ENCODE measurements at places on chromosomes 1 and 21. TPM values are rescaled to one million over a fixed set of nuclear protein-coding genes. Genes with fewer than 3 reads are reported as not detected.

Gene NDUFS5
- 240 TPM for total RNA-seq

Gene OR6N1
- total RNA-seq: not detected

DNA sequence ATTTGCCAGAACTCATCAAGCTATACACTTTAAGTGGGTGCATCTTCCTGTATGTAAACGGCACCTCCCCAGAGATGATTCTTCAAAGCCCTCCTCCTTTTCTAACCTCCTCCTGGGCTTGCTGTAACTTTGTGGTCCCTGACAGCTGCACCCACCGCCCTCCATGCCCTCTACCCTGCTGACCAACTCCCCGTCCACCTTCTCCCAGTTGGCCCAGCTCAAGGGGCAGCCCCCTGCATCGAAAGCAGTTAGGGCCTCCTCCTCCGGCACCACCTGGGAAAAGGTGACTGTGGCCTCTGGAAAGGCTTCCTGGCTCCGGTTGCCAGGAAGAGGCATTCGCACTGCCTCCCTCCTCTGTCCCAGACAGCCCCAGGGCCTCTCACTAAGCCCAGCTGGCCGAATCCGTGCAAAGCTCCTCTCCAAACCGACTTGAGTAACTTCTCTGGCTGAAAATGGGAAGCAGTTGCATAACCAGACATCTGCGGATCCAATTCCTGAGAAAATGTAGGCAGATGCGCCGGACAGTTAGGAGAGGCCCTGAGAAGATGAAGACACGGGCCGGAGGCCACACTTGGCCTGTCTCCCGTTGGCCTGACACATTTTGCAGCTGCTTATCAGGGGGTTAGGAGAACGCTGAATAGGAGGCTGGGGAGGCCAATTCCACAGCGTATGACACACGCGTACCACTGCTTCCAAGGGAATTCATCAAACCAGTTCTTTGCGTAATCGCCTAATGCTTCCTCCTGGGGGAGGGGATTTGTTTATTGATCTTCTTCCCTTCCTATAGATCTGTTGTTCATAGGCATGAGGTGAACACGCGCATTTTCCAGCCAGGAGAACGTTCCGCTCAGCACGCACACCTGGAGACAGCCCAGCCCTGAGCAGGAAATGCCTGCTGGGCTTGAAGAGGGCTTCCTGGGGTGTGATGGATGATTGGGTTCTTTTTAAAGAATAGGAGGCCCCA lies 48.7 kb upstream of the COL6A2 start:
- peak; percentile 98 for DNase-seq

DNA sequence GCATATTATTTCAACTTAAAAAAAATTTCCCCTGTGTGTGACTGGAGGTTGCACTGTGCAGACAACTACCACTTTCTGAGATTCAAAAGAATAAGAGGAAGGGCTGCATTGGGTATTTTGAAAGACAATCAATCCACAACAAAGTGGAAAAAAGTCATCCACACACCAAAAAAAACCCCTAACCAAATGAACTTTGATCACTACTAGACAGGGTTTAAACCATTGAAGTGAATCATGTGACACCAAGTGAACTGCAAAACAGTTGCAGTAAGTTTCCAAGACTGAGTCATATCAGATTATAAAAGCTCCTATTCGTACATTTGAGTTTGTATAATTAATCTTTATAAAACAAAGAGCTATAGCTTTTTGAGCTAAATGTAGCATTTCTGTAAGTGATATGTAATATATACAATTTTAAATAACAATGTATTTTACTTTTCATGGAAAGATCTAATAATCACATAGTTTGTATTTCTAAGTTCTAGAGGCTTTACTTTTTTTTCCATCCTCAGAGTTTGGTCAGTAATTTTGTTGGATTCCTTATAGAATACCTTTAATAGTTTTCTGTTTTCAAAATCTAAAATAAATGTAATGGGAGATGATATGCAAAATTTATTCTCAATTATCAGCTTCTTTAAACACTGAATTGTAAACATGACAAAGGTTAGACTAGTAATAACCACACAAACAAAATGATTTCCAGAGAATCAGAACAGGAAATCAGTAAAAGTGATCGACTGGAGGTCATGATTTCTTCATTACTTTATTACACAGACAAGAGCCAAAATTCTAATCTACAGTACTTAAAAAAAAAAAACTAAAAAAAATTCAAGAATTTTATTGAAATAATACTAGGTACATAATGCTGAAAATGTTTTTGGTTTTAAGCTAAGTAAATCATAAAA lies 50.5 kb upstream of the GFI1 start:
- peak; percentile 35 for DNase-seq

- DNase-seq: no peak
Observed at GRCh38 chr1:14855801-14856200, 257.3 kb downstream of the KAZN start.

DNA sequence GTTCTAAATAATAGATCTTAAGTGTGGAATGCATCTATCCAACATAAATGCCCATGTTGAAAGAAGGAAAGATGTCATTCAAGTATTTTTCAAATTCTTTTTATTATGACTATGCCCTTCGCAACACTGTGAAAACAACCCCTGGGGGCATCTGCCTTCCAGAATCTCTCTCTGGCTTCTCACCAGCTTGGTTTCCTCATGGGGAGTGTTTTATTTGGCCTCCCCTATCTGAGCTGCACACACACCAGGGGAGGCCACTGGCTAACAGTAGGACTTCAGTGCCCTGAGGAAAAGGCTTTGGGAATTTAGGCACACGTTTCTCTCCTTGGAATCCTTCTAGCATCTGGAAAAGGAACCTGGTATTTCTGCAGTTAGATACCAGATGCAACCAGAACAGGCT lies 130.6 kb downstream of the EDEM3 start:
- no peak for DNase-seq

Gene USH2A
- total RNA-seq: under 0.01 TPM

Measured in osteoblast (primary cell).